Stimulated activated CD4-positive, alpha-beta T cell treated with anti-CD3 and anti-CD28 coated beads, TNF-alpha, amount 100 ng/mL, for 4 hours (primary cell): ENCODE measurements at places on chromosomes 5 and 9.

GRCh38 chr9:1580215-1580614, 434.9 kb upstream of the SMARCA2 start:
- DNase-seq, result no peak

- DNase-seq, result no peak
Measured at GRCh38 chr9:19784136-19784535, 4.7 kb downstream of the SLC24A2 start.

- DNase-seq, result no peak
Measured at GRCh38 chr5:62149879-62150278, 156.1 kb upstream of the KIF2A start.

DNA sequence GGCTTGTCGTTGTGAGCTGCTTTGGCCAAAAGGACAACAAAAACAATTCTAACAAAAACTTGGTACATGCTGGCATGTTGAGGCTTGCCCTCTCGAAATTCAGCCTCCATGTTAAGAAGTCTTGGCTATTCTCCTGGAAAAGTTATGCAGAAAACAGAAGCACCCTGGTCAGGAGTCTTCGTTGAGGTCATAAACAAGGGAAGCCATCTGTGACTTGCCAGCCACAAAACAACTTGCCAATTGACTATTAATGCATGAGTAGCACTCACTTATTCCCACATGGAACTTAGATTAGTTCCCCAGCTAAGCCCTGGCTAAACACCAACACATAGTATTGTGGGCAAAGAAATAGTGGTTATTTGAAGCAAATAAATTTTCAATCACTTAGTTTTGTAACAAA, 521.0 kb upstream of the CHD1 start:
- no peak for DNase-seq

DNA sequence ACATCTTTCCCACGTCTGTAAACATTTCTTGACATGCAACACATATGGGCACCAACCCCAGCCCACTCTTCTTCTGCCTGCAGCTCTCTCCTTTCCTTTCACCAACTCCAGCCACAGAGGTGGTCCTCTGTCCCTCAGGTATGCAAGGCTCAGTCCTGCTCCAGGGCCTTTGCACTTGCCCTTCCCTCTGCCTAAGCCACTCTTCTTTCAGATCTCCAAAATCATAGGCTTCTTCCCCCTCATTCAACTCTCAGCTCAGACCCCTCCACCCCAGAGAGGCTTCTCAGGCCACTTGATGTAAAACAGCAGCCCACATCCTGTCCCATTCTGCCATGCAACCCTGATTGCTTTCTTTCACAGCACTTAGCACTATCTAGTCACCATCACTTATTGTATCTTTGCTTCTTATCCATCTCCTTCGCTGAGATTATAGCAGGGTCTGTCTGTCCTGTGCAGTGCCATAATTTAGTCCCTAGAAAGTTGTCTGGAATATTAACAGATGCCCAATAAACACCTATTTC, 3.4 kb downstream of the LIFR start:
- DNase-seq, result no peak

DNA sequence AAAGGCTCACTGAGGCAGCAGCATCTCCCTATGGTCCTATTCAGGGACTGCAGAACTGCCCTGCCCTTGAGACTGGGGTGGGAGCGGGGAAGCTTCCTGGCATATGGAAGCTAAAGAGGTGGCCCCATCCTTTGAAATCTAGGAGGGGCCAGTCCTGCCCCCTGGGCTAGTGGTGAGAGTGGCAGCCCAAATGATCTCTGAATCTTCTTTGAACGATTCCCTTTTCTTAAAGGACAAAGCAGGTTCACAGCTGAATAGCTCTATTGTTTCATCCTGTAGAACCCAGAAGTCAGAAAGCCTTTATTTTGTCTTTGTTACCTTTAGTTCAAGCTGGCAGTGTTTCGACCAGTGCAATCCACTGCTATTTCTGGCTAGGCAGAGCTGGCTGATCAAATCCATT, 741.9 kb downstream of the IRX1 start:
- no peak for DNase-seq

- DNase-seq, result peak; percentile 83
Measured at GRCh38 chr5:1344975-1345838, at the start of gene CLPTM1L. CLPTM1L (minus strand) TSS chr5:1345099; CDS start chr5:1344841, 258 bp downstream.

DNA sequence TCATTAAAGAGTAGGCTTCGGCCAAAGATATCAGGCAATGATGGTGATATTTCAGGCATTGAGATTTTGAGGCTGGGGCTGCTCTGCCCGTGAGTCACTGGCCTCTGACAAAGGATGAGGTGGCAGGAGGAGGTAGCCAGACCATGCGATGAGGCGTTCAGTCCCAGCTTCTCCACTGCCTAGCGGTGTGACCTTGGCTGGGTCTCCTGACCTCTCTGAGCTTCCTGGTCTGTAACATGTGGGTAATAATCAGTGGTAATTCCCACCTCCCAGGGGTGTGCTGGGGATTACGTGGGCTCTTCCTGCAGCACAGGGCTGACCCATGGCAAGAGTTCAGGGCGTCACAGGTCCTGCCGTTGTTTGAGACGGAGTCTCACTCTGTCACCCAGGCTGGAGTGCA, 73.2 kb upstream of the RAPGEF1 start:
- no peak for DNase-seq

- no peak for DNase-seq
Measured at GRCh38 chr5:158670201-158670600, 429.5 kb downstream of the EBF1 start.
